ENCODE measurements at places on chromosomes 11 and 22.

DNA sequence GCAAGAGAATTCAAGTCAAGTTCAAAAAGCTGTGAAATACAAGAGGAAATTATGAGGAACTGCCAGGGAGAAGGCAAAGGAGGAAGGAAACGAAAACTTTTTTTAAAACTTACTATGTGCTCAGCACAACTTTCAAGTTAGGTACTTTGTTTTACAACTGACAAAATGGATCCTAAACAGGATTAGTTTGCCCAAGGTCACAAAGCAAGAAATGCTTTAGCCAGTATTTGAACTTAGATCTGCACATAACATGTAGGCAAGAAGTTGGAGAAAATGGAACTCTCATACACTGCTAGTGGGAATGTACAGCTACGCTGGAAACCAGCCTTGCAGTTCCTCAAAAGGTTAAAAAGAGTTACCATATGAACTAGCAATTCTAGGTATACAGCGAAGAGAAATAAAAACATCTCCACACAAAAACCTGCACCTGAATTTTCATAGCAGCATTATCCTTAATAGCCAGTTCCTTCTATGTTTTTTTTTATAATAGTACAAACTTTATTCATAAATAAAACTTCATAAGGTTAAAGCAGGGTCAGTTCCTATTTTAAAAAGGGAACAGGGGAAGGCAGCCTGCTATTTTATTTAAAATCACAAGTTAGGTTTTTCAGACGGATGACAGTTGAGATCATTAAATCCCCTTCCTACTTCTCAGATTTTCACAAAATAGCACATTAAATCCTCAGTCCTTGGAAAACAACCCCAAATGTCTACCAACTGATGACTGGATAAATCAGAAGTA, 19.2 kb downstream of the DDX6 start:
- DNase-seq: no peak

DNA sequence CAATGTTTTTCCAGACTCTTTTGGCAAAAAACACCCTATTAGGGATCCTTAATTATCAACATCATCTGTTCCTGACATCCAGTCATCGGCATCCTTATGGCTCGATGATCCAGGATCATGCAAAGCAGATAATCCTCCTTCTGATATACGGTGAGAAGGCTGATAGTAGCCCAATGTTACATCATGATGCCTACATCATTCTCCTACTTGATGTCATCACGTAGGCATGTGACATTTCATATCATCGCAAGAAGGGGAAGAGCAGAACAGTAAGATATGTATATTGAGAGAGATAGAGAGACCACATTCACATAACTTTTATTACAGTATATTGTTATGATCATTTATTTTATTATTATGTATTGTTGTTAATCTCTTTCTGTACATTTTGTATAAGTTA, 168.6 kb downstream of the ADAMTS15 start:
- no peak for DNase-seq

GRCh38 chr11:19905280-19905853, 192.7 kb downstream of the NAV2 start:
- peak; percentile 51 for DNase-seq

GRCh38 chr11:79274636-79275331, 166.0 kb downstream of the TENM4 start:
- no peak for DNase-seq

DNA sequence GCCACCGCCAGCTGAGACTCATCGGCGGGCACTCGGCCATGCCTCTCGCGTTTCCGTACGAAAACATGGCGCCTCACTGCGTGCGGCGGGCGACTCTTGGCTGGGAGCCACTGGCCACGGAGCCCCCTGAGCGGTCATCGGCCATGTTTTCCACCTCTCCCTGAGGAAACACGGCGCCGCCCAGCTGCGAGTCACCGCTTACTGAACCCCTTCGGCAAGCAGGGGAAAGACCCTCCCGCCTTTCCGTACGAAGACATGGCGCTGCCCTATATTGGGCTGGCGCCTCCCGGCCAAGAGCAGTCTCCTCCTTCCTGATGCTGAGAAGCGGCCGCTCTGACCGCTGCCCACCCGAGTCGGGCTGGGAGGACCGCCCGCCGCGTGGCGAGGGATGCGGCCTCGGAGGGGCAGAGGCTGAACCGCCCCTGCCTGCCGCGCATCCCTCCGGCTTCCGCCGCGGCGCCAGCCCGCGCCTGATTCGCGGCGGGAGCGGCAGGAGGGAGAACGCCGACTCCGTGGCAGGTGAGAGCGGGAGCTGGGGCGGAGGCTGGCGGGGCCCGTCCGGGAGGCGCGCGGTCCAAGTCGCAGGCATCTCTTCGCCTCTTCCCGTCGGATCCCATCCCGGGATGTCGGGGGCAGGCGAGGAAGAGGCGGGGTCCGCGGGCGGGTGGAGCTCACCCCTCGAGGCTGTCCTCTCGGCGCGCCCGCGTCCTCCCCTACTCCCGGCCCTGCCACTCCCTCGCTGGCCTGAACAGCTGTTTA, at the start of gene TCP11L1:
TSS of gene TCP11L1 (plus strand) at position 299 of the 759 bp plus-strand sequence. CDS start 4,202 bp downstream, outside the sequence.
- DNase-seq: peak; percentile 66

GRCh38 chr11:125679397-125679796, 1.2 kb downstream of the ACRV1 start:
- DNase-seq: no peak

GRCh38 chr22:17430412-17430811, 61.2 kb downstream of the CECR2 start:
- no peak for DNase-seq

- no peak for DNase-seq
Measured at GRCh38 chr11:36233204-36233603, 56.0 kb downstream of the COMMD9 start.

- DNase-seq: no peak
Measured at GRCh38 chr22:22941831-22942510, 54.4 kb downstream of the IGLL5 start.

All from HTR-8/SVneo (cell line).